ENCODE measurements at places on chromosomes 11 and 22. TPM values are rescaled to one million over a fixed set of nuclear protein-coding genes. Genes with fewer than 3 reads are reported as not detected.

DNA sequence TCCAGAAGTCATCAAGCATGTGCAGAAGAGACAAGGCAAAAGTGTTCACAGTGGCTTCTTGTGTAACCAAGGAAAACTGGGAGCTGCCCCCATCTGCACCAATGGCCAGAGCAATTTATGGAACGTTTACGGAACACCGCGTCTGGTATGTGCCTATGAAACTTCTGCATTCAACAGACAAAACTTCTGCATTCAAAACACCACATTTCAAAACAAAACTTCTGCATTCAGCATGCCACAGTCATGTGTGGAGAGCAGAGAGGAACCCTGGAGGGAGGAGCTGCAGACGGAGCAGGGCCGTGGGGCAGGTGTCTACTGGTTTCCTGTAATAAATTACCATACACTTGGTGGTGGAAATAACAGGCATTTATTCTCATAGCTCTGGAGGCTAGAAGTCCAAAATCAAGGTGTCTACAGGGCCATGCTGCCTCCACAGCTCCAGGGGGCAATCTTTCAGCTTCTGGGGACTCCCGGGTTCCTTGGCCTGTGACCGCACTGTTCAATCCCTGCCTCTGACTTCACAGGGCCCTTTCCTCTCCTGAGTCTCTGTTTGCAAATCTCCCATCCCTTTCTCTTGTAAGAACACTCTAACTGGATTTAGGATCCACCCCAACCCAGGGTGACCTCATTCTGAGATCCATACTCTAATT is 32.2 kb downstream of the RPL3 start:
- peak; percentile 66 for DNase-seq

DNA sequence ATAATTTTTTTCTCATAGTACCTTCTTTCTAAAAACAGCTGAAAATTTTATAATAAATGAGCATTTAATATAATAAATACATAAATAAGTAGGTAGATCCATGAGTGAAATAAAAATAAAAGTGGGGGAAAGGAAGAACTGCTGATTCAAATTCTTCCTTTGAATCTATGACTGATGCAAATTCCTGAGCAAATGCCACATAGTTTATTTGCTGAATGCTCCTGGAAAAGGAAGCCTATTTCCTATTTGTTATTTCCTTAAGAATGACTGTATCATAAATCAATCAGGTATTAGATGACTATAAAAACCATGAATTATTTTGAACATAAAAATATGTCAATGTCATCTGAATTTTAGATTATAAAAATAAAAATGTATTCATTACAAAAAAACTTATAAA is 16.6 kb downstream of the BTBD10 start:
- no peak for DNase-seq

DNA sequence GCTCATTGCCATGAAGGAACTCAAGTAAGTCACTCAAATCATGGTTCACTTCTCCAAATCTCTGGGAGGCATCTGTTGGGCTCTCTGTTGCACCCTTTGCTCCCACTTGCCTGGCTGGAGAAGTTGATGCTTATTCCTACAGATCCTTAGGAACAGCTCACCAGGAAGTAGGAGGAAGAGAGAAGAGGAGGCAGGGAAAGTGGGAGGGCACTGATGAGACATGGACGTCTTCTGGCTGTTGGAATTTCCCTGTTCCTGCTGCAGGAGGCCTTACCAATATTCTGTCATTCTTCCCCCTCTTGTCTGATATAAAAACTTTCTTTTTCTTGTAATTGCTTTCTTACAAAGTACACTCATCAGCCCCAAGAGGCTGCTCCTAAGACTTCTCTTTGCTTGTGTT is 13.6 kb downstream of the POLR2F start:
- DNase-seq = no peak

DNA sequence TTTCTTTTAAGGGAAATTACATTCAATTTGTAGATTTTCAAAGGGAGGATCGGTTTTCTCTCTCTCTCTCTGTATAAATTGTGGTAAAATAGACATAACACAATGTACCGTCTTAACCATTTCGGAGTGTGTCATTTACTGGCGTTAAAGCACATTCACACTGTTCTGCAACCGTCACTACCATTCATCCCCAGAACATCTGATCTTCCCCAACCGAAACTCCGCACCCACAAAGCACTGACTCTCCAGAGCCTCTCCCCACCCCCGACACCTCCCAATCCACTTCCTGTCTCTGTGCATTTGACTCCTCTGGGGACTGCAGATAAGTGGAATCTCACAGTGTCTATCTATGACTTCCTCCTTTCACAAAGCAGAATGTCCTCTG is 15.9 kb upstream of the GRAMD4 start:
- DNase-seq = no peak

- DNase-seq = no peak
Measured at GRCh38 chr11:107830915-107831540, 27.6 kb downstream of the SLC35F2 start.

DNA sequence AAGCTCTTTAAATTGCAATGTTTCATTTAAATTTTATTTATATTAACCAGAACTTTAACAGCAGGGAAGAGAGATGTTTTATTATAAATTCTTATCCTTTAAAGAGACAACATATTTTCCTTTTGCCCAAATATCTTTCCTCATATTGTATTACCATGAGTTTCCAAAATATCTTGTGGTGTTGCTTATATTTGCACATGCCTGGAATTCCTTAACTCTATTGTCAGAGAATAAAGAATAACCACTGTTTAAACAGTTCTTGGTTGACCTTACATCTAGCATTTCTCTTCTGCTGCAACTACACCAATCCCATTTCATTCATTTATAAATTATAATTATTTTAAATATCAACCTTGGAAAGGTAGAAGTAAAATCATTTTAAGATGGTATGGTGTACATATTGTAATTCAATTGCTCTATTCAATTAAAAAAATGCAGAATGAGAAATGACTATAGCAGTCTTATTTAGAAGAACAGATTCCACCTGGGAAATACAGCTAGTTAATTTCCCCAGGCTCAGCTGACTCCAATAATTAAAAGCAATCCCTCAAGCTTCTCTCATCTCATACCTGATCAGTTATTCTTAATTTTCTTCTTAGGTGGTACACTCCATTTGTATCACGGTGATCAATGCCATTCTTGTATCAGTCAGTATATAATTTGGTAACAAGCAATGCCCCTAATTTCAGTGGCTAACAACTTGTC is 923.3 kb downstream of the KCNA4 start:
- DNase-seq = no peak

DNA sequence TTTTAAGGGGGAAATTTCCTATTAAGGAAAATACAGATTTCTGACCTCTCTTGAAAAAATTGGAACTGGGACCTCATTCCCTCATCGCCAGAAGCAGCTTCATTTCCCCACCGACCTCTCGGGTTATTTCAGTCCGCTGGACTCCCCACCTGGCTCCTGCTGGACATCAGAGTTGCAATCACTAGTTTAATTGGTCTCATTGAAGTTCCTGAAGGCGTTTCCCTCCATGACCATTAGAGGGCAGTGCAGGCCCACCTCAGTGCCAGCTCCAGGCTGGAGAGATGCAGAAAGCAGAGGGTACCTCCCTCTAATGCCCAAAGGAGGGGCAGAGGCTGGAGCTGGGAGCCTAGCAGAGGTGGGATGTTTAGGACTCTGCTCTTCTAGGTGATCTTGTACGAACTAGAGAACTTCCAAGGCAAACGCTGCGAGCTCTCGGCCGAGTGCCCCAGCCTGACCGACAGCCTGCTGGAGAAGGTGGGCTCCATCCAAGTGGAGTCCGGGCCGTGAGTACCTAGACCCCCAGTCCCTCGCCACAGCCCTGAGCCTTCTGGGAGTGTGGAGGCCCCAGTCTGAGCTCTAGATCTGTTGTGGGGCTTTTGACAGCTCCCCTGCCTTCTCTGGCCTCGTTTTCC is 2.7 kb downstream of the CRYBB3 start:
- peak; percentile 54 for DNase-seq

DNA sequence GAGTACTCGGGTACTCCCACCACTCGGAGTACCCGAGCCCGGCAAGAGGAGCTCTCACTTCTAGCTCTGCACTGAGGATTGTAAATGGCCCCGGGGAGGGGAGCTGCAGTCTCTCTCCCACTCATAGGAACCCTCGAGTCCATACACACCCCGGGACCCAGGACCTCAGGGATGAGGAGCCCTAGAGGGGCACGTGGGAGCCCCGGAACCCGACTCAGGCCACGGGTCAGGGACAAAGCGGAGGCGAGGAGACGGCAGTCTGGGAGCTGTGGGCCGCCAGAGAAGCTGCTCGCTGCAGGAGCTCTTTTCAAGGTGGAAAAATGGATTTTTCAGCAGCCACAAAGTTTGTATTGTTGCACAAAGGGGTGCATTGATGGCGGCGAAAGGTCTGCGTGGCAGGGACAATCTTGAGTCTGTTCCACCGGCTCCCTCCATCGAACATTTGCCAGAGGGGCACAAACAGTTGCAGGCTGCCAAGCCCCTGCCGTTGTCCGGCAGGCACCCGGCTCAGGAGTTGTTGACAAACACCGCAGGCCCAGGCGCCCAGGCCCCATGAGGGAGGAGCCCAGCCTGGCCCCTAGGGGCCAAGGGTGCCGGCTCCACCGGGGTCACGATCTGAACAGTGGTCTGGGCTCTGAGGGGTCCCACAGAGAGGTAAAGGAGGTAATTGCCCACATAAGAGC is 5.7 kb upstream of the FLI1 start:
- no peak for DNase-seq

GRCh38 chr11:122978299-122978620 is 3.4 kb downstream of the BSX start:
- DNase-seq = no peak

- DNase-seq = no peak
Measured at GRCh38 chr11:34274712-34275398, 83.0 kb downstream of the ABTB2 start.

GRCh38 chr11:125874556-125875124 is 12.8 kb upstream of the HYLS1 start:
- DNase-seq = peak; percentile 63

DNA sequence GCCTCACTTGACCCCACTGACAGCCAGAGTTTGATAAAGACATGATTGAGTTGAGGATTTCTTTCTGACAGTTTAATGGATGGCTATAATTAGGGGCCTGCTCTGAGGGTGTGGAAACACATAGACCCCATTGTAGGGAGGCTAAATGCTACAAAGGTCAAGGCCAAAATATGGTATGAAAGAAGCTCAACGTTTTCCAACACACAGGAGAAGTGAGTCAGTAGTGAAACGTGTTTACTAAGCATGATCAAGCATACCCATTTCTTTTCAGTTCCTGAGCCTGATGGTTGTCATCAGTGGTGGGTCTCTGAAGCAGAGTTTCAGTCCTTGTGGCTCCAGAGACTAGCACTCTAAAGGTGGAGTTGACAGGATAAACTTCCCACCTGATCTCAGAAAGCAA is 69.7 kb downstream of the SNX19 start:
- no peak for DNase-seq

DNA sequence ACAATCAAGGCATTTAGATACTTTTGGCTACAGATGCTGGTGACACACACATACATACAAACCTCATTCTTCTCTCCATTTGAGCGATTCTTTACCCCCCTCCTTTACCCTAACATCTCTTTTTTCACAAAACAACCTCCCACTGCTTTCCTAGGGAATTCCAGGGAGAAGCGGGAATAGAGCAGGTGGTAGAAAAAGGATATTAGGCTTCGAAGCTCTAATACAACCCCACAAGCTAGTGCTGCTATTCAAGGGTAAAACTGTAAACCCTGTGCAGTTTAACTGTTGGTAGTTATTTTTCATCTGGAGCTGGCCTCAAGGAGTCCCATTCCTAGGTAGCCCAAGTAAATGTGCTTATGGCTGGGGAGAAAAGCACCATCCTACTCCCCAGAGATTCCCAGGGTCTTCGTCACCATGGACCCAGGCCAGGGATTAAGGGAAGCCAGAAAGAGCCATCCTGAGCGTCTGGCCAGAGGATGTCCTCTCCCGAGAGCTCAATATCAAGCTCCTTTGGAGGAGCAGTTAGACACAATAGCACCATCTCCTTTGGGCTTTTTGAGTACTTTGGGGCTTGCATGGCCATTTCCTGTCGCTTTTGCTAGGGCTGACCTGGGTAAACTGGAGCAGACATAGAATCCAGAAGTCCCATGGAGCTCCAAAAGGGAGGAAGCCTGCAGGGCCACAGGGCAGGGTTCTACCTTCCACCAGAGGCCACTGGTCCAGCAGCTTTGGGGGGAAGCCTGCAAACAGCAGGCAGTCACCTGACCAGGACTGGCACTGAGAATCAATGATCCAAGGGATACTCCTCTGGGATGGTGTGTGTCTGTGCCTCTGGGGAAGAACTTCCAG is 3.1 kb downstream of the MAML2 start:
- peak; percentile 9 for DNase-seq

DNA sequence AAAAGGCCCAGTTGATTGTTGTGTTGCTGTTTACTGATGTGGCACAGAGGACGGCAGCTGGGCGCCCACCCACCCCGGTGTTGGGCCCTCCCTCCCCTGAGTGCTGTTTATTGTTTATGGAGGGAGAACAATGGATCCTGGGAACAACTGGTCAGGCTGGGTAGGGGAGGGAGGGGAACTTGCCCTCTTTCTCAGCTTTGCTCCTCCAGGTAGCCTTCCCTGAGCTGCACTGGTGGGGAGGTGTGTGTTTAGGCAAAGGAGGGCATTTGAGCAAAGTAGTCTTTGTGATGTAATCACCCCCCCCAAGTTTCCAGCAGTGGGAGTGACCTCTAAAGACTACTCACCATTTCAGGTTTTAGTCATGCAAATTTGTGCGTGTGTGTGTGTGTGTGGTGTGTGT is 1035.3 kb downstream of the NTM start:
- no peak for DNase-seq

DNA sequence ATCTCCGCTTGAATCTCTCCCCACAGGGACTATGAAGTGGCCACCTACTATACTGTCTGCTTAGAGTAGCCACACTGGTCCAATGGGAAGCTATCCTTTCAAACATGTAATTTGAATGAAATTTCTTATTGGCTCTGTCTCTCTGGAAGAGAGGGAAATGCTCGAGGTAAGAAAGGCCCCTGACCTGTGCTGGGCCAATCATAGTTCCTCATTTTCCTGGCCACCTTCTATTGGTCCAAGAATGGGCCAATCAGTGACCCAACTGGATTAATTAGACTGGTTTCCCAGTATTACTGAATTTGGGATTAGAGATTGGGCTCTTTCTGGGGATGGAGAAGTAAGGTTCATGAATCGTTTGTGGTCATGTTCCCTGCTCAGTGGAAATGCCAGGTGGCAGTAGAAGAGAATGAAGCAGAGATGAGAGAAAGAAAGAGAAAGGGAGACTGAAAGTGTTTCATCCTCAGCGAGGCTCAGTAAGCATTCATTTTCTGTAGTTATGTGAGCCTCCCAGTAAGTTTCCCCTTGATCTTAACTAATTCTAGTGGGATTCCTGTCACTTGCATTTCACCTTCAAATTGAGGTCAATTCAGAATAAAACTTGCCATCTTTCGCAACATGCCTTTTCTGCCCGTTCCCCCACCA is 8.4 kb upstream of the MMP20 start:
- no peak for DNase-seq

GRCh38 chr11:88603091-88603867 is 265.7 kb upstream of the CTSC start:
- no peak for DNase-seq

GRCh38 chr11:68038226-68038717 is 553 bp upstream of the TCIRG1 start:
- no peak for DNase-seq

- no peak for DNase-seq
Measured at GRCh38 chr22:26707090-26707489, 49.7 kb downstream of the MIAT start.

- no peak for DNase-seq
Measured at GRCh38 chr11:30380846-30381245, 57.9 kb downstream of the ARL14EP start.

GRCh38 chr11:102117472-102118113 is 7.3 kb downstream of the YAP1 start:
- no peak for DNase-seq

The GGTLC3 gene
- total RNA-seq = not detected

The INPP5J gene
- total RNA-seq = 0.52 TPM

The GAL3ST3 gene
- not detected for total RNA-seq

The KCTD14 gene
- total RNA-seq = 0.24 TPM

The PATE2 gene
- not detected for total RNA-seq

The POU2AF1 gene
- total RNA-seq = 404 TPM

The OR5D14 gene
- total RNA-seq = not detected
